ENCODE measurements at places on chromosomes 6 and 20.

GRCh38 chr6:70531133-70531532 is 35.6 kb upstream of the SDHAF4 start:
- no peak for DNase-seq

DNA sequence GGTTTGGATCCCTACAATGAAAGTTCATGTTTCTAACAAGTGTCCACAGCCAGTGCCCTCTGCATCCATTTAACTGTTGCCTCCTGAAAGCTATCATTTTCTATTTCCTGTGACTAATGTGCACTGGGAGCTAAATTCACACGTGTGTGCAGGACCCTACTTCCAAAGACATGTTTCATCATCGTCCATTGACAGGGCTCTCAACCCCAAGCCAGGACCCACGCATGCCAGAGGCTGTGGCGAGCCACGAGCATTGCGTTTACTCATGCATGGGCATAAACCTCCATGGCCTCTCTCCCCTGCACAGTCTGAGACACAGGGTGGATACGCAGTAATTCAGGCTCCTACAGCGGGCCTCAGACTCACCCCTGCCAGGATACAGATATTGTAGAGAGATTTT is 153.2 kb downstream of the MAFB start:
- no peak for DNase-seq

GRCh38 chr6:42962502-42963178 is 2.1 kb downstream of the GNMT start:
- no peak for DNase-seq

- DNase-seq: peak; percentile 82
Measured at GRCh38 chr6:5851261-5851757, 155.4 kb downstream of the NRN1 start.

GRCh38 chr6:6560909-6561308 is 27.6 kb upstream of the LY86 start:
- no peak for DNase-seq

GRCh38 chr6:53109612-53110011 is 39.0 kb downstream of the GCM1 start:
- no peak for DNase-seq

DNA sequence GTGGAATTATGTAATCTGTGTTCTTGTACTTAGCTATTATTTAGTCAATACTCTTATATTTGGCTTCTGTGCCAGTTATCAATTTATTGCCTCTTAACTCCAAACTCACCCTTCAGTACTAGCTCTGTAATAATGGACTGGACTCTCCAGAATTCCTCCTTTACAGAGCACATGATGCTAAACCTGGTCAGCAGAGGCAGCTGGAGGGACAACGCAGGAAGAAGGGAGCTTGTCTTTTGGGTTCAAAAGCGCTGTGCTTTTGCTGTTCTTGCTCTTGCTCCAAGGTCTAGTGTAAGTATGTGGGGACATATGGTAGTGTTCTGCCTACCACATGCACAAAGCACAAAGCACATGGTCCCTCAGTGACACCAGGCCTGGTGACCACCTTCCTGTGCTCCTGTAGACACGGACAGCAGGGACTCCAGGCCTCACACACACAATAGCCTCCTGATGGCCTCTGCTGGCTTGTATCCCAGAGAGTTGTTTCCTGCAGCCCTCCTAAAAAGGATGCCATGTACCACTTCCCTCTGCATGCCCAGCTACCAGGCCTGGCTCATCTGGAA is 46.1 kb downstream of the CHD6 start:
- DNase-seq: no peak

DNA sequence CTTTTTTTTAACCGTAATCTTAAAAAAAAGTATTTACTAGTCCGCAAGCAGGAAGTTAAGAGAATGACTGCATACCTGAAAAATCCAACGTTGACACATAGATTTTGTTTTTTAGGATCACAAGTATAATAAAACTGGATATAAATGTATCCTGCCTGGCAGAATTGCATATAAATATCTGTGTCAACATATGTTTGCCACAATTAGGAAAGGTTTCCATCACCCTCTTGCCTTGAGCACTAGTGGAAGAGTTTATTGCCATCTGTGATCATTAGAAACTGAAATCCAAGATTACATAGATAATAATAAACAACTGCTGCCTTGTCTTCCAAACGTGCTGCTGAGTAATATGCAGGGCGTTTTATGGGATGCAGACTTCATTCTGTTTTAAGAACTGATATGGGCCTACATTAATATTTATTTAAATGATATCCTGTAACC is 27.9 kb downstream of the PLEKHG1 start:
- no peak for DNase-seq

GRCh38 chr20:11212272-11212671 is 538.5 kb upstream of the JAG1 start:
- DNase-seq: no peak

DNA sequence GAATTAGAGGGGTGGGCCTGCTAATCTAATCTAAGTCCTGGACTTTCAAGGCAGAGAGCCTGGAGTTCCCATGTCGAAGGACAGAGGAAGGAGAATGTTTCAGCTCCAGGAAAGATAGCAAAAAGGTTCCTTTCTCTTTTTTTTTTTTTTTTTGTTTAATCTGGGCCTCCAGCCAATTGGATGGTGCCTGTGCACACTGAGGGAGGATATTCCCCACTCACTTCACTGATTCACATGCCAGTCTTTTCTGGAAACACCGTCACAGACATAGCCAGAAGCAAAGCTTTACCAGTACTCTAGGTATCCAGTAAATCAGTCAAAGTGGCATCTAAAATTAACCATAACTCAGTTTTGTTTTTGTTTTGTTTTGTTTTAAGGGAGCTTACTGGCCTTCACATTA is 721.1 kb downstream of the TENT5A start:
- no peak for DNase-seq

- no peak for DNase-seq
Measured at GRCh38 chr20:33407796-33408195, 6.5 kb upstream of the CDK5RAP1 start.

DNA sequence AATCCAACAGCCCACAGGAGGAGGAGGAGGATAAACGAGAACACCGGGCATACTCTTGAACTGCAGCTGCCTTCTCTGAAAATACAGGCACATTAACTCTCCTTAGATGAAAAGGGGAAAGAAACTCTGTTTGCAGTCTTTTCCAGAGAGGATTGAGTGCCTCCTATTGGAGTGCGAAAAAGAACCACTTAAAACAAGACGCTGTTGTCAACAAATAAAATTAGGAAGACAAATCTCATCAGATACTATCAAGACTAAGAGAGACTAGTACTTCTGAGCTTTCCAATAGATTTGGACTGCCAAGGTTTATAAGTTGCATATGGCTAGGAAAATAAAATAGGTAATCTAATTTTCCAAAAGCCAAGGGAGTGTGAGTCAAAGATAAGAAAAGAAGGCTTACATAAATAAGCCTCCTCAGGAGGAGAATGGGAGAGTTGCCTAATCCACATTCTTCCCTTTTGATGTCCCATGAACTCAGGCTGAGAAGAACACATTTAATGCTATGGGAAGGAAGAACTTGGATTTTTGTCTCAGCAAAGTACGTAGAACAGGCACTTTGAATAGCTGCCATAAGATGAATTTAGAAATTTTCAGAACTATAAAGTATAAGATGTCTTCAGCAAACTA is 154.7 kb downstream of the ARHGAP18 start:
- no peak for DNase-seq

DNA sequence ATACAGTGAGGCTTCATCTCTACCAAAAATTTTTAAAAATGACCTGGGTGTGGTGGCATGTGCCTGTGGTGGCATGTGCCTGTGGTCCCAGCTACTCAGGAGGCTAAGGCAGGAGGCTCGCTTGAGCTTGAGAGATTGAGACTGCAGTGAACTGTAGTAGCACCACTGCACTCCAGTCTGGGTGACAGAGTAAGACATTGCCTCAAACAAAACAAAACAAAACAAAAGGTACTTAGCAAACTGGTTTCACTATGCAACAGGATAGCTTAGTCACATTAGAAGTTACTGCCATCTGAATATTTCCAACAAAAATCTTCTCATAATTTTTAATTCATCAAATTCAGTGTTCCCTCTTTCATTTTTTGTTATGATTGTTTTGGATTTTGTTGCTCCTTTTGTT is 137.9 kb downstream of the QRSL1 start:
- DNase-seq: no peak

DNA sequence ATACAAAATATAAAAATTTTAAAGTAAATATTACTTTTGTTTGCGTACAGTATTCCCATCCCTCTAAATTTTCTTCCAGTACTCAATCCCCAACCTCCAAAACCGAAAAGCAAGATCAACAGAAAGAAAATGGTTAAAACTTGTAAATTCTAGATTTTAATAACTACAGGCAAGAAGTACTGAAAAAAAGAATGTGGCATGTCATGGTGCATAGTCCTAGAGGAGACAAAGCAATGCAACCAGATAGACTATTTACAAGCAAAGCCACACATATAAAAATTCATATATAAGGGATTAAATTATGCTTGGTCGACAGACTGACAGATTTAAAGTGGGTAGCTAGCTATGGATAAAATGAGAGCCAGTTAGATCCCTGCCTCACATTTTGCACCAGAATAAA is 56.5 kb upstream of the HFE start:
- no peak for DNase-seq

- DNase-seq: no peak
Measured at GRCh38 chr6:144360401-144360800, 75.3 kb downstream of the UTRN start.

DNA sequence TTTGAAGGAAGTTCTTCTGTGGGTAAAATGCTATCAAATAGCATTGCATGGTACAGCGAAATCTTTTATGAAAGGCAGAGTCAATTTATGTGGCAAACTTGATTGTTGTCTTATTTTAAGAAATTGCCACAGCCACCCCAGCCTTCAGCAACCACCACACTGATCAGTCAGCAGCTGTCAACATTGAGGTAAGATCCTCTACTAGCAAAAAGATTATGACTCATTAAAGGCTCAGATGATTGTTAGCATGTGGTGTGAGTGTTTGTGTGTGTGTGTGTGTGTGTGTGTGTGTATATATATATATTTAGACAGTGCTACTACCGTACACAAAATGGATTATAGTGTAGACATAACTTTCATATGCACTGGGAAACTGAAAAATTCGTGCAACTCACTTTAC is 27.8 kb downstream of the LRRN4 start:
- no peak for DNase-seq

DNA sequence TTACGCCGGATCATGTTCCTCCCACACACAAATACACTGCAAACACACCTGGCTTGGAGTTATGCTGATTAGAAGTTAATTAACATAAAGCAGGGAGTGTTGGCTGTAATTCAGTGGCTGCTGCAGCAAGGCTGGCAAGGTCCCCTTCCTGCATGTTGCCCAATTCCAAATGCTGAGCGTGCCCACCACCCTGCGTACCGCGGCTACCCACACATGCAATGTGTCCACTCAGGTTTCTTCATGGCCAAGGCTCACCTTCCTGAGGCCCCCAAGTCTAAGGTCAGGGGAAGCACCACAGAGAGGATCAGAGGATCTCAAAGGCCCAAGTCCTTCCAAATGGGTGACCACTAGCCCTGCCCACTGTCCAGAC is 11.6 kb upstream of the PRND start:
- no peak for DNase-seq

DNA sequence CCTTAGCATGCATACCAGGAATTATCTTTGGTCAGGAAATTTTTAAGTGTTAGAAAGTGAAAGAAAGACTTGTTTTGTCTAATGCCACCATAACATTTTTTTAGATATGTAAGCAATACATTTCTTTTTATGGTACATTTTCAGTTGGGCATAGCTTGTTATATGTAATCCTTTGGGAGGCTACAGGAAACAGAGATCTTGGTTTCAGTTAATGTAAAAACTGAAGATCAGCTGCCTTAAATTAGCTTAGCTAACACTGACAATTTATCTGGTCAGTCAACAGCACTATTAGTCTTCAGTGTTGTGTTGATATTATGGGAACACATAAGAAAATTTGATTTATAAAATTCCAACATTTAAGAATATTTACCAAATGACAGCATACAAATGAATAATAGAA is 78.6 kb upstream of the SMIM8 start:
- DNase-seq: no peak

- no peak for DNase-seq
Measured at GRCh38 chr6:144158133-144158532, 7.8 kb downstream of the STX11 start.

- peak; percentile 59 for DNase-seq
Measured at GRCh38 chr6:109441069-109441816, 719 bp downstream of the SMPD2 start.

- DNase-seq: peak; percentile 17
Measured at GRCh38 chr6:34531580-34532201, 24.4 kb downstream of the SPDEF start.

- no peak for DNase-seq
Measured at GRCh38 chr6:24901698-24902328, 33.9 kb downstream of the RIPOR2 start.

DNA sequence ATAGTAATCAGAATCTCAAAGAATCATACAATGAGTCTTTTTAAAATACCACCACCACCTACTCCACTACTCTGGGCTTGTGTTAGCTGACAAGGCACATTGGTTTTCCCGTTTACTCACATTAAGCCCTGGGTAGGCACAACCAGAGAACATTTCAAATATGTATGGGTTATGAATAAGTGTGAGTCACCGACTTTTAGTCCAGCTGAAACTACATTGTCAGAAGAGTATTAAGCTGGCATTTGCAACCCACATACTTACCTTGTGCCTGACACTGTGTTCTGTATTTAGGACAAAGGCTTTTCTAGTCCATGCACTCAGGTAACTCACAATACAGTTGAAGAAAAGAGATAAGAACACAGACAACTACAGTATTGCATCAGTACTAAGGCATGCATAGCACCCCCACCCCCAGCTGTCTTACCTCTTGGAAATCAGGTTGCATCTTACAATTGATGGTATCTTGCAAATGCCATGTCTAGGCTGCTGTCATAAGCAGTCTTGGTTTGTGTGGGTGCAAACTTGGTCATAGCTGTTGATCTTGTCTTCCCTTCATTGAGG is 40.3 kb upstream of the AHI1 start:
- DNase-seq: no peak

DNA sequence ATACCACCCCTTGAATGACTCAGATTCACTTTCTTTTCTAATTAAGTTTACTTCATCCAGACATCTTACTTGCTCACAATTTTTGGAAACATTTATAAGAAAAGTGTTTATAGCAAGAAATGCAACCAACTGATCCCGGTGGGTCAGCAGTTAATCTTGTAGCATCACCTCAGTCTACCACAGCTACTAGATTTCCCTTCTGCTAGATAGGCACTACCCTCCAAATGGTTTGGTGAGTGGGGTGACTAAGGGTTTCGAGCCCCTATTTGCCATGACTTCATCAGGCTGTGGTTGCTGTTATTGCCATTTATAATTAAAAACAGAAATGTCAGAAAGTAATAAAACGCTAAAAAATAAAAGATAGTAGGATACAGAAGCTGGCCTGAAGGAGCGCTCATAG is 930.1 kb upstream of the GJE1 start:
- DNase-seq: no peak

GRCh38 chr6:130923350-130923749 is 96.1 kb downstream of the SMLR1 start:
- no peak for DNase-seq

Data from CD4-positive, alpha-beta T cell treated with Interleukin-1 beta for 1 hour (primary cell).